Erythroblast (primary cell): ENCODE measurements at places on chromosomes 1 and 21.

DNA sequence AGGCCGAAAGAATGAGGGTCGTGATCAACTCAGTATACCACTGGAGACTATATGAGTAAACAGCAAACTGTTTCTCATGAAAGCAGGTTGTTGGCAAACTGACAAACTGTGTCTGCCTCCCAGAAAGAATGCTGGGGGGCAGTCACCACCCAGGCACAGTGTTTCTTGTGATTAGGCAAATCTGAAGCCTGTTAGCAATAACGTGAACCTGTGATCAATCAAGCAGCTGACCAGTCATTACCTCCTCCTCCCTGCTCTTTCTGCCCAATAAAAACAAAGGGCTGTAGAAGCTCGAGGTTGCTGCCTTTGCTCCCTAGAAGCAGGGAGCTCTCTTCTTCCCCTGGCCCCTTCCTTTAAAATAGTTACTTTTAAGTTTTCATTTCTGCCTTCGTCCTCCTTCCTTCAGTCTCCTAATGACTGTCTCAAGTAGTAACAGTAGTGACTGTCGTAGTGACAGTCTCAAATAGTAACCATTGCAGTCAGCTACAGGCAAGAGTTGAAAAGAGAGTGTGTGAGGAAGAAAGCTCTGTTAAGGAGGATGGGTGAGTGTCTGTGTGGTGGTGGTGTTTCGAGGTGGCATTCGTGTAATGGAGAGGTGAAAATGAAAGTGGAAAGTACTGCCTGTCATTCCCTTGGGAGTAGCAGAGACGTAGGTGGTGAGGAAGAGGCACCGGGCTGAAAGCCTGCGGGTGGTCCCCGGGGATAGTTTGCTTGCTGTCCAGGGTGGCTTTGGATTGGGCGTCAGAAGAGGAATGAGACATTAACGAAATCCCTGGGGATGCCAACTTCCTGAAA is 14.5 kb downstream of the HHAT start:
- no peak for DNase-seq

DNA sequence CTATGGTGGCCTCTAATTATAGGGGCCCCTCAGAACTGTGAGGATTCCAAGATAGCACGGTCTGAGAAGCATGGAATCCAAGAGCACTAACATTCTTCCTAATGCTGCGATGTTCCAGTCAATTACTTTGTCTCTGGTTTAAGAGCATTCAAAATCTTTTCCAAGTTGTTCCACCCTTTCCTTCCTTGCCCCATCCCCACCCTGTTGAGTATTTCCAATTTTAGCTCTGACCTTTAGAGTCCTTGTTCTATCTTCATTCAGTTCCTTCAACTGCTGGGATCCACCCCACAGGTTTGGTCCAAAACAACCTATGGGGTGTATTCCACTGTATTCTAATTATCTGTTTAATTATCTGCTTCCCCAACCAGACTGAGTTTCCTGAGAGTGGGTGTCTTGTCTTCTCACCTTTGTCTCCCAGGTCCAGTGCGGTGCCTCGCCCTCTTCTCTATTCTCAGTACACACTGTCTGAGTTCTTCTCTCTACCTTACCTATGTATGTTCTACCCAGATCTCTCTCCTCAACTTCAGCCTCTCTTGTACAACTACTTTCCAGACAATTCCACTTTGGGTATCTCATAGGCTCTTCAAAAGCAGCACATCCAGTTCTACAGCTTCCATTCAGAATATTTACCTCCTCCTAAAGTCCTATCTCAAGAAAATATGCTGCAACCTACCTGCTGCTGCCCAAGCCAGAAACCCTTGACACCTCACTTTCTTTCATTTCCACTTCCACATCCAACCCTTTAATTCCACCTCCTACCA is 25.0 kb upstream of the BCL9 start:
- DNase-seq = no peak

DNA sequence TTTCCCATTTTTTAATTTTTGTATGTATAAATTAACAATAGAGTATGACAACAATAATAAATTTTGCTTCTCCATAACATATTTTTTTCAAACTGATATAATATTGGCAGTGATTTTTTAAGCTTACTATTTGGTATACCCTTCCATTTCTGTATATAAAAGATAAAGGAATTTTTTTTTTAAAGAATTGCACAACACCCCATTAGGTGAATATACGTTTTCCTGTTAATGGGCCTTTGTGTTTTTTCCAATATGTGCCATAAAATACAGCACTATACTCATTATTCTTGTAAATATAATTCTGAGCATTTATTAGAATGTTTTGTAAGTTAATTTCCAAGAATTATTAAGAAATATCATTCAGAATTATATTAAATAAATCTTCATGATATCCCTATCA is 515.2 kb upstream of the RGS18 start:
- DNase-seq = no peak

DNA sequence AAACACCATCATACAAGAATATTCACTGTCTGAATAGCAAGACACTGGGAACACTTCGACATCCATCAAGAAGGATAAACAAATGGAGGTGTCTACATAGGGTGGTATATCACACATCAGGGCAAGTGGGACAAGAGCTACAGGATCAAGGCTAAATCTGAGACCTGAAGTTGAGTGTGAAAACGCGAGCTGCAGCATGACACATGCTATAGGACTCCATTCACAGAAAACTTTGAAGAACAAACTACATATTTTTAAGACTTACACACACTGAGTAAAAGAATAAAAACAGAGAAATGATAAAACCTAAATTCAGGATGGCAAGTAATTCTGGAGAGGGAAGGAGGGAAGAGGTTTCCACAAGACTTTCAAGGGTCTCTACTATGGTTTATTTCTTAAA is 2.1 kb downstream of the TTC39A start:
- no peak for DNase-seq

DNA sequence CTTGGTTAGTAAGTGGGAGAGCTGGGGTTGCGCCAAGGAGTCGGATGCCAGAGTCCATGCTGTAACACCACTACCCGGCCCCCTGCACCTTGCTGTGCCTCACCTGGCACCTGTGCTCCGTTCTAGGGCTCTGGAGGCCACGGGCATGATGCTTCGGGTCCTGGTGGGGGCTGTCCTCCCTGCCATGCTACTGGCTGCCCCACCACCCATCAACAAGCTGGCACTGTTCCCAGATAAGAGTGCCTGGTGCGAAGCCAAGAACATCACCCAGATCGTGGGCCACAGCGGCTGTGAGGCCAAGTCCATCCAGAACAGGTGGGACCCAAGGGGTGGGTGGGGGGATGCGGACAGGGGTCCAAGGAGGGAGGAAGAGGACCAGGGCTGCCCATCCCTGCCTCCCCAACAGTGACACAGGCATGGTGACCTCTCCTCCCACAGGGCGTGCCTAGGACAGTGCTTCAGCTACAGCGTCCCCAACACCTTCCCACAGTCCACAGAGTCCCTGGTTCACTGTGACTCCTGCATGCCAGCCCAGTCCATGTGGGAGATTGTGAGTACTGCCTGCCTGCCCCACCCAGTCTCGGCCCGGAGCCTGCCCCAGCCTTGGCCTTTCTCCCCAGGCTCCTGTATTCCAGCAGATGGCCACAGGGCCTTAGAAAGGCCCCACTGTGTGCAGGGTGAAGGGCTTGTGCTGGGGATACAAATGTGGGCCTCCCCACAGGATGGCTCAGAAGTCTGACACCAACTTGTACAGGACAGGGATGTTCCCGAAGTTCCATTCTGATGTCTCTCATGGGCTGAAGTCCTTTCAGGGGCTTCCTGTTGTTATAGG is 9.6 kb upstream of the HTR6 start:
- DNase-seq = no peak

DNA sequence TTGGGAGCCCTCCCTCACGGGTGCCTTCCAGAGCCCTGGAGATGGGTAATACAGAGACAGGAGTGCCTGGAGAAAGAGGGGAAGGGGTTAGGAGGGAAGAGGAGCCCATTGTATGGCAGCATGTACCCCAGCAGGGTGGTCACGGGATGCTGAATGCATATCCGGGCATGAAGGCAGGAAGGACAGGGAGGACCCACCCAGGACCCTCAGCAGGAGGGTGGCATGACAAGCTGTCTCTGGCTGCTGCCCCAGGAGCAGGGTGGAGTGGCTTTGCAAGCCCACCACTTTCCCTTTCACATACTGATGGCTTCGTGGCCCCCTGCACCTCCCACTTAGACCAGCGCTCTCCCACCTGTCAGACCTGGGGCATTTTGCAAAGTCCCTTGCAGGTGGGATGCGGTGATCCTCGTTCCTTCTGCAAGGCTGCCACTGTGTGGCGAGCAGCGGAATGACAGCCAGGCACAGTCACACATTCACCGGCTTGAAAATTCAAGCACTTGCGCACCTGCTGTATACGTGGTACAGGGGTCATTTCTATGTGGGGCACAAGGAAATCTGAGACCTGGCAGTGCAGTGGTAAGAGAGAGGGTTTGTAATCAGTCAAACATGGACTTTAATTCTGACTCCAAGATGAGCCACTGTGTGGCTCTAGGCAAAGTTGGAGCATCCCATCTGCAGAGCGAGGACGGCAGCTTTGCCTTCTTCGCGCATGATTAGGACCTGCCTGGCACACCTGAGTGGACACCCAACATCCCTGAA is 53.2 kb upstream of the TMEM51 start:
- peak; percentile 45 for DNase-seq

DNA sequence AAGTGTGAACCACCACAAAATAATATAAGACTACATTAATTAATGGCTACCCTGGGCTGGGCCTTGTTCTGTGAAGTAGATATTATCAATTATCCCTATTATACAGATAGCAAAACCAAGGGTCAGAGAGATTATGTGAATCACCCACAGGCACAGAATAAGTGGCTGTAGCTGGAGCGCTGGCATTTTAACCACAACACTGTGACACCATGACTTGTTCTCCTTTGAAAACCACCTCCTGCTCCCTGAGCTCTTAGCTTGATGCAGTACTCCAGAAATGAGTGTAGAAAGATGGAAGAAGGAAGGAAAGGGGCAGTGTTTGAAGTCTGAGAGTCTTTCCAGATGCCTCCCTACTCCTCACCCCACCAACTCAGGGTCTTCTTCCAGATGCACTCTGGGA is 29.5 kb upstream of the JUN start:
- no peak for DNase-seq

- no peak for DNase-seq
These were observed 148.4 kb downstream of the TLR5 start for GRCh38 chr1:222994511-222995235.

- no peak for DNase-seq
These were observed 99.2 kb downstream of the TRIM11 start for GRCh38 chr1:228307218-228308023.

DNA sequence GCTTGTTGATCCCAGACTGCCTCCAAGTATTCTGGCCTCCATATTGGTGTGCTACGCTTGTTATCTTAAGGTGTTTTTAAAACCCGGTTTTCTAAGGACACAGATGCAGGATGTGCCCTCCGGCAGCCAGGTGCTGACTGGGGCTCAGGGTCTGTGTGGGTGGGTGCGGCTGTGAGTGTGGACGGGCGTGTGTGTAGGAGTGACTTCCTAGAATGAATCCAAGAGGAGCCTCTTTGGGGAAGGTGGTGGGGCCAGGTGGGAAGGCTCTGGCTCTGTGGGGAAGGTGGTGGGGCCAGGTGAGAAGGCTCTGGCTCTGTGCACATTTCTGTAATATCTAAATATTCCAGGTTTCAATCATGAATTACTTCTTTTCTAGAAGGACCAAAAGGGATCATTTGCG is 12.8 kb upstream of the TSPEAR start:
- no peak for DNase-seq

DNA sequence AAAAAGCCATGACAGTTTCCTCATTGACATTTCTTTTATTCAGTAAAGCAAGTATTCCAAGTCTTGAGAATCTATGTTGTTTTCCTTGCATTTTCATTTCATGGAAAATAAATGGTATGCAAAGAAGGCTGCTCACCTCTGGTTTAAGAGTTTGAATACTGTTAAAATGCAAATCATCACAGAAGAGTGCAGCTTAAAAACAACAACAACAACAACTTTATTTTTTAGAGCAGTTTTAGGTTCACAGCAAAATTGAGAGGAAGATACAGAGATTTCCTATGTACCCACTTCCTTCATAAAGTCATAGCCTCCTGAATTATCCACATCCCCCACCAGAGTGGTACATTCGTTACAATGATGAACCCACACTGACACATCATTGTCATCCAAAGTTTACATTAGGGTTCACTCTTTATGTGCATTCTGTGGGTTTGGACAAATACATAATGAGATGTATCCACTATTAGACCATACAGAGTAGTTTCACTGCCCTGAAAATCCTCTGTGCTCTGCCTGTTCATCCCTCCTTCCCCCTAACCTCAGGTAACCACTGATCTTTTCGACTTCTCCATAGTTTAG is 39.2 kb downstream of the CD2 start:
- no peak for DNase-seq

GRCh38 chr1:7747605-7748004 is 23.5 kb upstream of the VAMP3 start:
- DNase-seq = no peak

DNA sequence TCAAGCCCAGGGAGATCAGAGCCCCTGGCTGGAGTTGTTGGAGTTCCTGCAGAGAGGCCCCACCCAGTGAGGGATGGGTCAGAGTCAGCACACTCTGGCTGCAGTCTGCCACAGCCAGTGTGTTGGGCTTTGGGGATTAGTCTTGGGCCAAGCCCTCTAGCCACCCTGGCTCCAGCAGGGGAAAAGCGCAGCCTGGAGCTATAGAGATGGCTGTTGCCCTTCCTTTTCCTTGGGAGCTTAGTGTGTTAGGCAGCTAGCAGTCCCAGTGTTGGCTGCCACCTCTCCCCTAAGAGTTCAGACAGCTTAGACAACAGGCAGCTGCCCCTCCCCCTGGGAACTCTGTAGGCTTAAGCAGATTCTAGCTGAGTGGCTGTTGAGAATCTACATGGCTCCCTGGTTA is 45.1 kb downstream of the DPT start:
- DNase-seq = no peak

GRCh38 chr1:93822730-93823425 is 56.1 kb downstream of the DNTTIP2 start:
- no peak for DNase-seq

DNA sequence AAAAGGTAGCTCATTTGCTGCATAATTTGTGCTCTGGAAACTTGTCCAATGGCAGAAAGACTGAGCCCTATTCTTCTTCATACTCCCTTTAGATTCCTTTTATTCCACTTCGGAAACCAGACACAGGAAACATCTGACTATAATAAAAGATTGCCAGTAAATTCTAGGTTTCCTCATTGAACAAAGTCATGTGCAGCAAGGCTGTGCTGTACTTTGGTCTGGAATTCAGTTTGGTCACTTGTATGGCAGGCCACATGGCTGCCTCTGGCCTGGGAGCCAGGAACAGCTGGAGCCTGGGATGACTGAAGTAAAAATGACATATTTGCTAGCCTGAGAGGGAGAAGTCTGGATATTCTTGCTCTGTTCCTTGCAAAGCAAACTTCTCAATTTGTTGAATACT is 79.6 kb downstream of the ST3GAL3 start:
- no peak for DNase-seq

DNA sequence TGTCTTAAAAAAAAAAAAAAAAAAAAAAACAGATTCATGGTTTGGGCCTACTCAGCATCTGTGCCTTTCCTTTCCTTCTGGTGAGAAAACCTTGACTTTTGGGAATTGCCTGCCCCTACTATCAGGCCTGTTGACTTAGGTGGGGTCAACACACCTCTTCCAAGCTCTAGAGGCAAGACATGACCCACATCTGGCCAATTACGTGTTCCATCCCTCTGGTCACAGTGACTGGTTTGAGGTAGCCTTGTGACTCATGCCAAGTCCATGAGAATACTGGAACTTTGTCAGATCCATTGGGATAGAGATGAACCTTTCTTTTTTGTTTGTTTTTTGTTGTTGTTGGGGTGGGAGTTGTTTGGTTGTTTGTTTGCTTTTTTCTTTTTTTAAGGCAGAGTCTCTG is 37.3 kb upstream of the KHDRBS1 start:
- no peak for DNase-seq
